Panc1 (cell line): ENCODE measurements at places on chromosomes 13 and 19.

GRCh38 chr13:87356314-87356713 is 314.9 kb upstream of the SLITRK5 start:
- no peak for DNase-seq

DNA sequence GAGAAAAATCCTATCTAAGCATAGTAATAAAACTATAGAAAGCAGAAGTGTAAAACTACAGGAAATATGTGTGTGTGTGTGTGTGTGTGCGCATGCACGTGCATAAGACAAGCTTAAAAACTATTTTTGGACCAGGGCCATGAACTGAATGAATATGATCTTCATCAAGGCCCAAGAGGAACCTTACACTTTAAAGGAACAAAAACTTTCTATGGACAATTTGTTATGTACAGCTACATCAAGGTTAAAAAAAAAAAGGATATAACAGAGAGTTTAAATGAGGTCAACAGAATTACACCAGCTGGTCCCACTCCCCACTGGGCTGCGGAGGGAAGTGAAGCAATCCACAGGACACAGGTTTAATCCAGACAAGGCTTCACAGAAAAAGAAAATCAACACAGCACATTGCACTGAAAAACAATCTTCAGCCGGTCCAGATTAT is 151.1 kb downstream of the LHFPL6 start:
- no peak for DNase-seq

GRCh38 chr19:19529783-19530422 is 1.2 kb downstream of the YJEFN3 start:
- no peak for DNase-seq

DNA sequence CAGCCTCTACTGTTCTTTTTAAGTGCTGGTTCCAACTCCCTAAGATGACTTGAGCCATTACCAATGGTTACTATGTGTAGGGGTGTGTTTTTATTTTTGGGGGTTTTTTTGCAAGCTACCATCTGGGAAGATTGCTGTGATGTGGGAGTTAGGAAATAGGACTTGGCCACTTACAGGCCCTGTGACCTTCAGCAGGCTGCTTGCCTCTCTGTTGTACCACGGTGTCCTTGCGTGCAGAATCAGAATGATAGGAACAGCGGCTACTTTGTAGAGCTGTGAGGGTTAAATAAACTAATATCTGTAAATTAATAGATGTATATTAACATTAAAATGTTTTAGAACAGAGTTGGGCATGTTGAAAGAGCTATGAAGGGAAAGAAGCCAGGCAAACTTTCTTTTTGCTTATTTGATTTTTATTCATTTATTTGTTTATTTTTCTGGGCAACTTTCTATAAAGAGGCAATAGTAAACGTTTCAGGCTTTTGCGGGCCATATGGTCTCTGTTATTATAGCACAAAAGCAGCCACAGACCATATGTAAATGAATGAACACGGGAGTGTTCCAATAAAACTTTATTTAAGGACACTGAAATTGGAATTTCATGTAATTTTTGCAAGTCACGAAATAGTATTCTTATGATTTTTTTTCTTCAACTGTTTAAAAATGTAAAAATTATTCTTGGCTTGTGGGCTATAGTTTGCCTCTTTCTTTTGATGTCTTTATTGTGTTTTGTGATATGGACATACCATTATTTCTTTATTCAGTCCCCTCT is 26.4 kb upstream of the EHD2 start:
- no peak for DNase-seq

- DNase-seq = no peak
Measured at GRCh38 chr19:14577885-14578427, 4.9 kb upstream of the CLEC17A start.

- DNase-seq = no peak
Measured at GRCh38 chr19:48598996-48599700, 7.4 kb upstream of the SPACA4 start.

- no peak for DNase-seq
Measured at GRCh38 chr19:35038623-35039512, 2.7 kb upstream of the HPN start.

- no peak for DNase-seq
Measured at GRCh38 chr13:93289053-93289452, 62.4 kb downstream of the GPC6 start.

GRCh38 chr19:1098177-1099051 is 3.2 kb upstream of the POLR2E start:
- no peak for DNase-seq

GRCh38 chr13:24135674-24136300 is 24.7 kb upstream of the SPATA13 start:
- DNase-seq = no peak

GRCh38 chr19:55809381-55810058 is 22.3 kb downstream of the NLRP11 start:
- DNase-seq = peak; percentile 28

GRCh38 chr19:50718255-50719118 is 1.1 kb downstream of the SHANK1 start:
- DNase-seq = no peak

- no peak for DNase-seq
Measured at GRCh38 chr13:84470528-84470927, 588.3 kb upstream of the SLITRK1 start.

GRCh38 chr19:57606931-57607330 is 7.1 kb upstream of the ZNF134 start:
- no peak for DNase-seq

GRCh38 chr13:65057986-65058385 is 2172.2 kb downstream of the PCDH9 start:
- DNase-seq = no peak

- DNase-seq = no peak
Measured at GRCh38 chr13:97316390-97316789, 94.3 kb downstream of the MBNL2 start.

- DNase-seq = peak; percentile 25
Measured at GRCh38 chr13:42594481-42595252, 20.7 kb downstream of the TNFSF11 start.

DNA sequence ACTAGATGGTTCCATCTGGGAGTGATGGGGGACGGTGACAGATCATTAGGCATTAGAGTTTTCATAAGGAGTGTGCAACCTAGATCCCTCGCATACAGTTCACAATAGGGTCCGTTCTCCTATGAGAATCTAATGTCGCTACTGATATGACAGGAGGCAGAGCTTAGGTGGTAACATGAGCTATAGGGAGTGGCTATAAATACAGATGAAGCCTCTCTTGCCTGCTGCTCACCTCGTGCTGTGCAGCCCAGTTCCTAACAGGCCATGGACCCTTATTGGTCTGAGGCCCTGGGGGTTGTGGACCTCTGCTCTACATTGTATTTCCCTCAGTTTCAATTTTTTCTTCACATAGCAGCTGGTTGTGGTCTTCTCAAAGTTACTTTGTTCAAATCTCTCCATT is 56.5 kb downstream of the CDK8 start:
- DNase-seq = no peak

GRCh38 chr13:34290661-34291060 is 472.7 kb downstream of the RFC3 start:
- no peak for DNase-seq

DNA sequence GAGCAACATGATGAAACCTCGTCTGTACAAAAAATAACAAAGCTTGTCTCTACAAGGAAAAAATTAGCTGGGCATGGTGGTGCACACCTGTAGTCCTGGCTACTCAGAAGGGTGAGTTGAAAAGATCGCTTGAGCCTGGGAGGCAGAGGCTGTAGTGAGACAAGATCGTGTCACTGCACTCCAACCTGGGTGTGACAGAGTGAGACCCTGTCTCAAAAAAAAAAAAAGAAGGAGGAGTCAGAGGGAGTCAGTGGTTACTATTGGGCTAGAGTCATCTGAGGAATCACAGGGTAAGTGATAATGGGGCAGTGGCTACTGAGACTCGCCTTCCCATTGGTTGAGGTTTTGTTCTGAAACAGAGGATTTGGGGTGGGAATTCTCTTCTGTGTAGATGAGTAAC is 1.9 kb upstream of the GPI start:
- no peak for DNase-seq

DNA sequence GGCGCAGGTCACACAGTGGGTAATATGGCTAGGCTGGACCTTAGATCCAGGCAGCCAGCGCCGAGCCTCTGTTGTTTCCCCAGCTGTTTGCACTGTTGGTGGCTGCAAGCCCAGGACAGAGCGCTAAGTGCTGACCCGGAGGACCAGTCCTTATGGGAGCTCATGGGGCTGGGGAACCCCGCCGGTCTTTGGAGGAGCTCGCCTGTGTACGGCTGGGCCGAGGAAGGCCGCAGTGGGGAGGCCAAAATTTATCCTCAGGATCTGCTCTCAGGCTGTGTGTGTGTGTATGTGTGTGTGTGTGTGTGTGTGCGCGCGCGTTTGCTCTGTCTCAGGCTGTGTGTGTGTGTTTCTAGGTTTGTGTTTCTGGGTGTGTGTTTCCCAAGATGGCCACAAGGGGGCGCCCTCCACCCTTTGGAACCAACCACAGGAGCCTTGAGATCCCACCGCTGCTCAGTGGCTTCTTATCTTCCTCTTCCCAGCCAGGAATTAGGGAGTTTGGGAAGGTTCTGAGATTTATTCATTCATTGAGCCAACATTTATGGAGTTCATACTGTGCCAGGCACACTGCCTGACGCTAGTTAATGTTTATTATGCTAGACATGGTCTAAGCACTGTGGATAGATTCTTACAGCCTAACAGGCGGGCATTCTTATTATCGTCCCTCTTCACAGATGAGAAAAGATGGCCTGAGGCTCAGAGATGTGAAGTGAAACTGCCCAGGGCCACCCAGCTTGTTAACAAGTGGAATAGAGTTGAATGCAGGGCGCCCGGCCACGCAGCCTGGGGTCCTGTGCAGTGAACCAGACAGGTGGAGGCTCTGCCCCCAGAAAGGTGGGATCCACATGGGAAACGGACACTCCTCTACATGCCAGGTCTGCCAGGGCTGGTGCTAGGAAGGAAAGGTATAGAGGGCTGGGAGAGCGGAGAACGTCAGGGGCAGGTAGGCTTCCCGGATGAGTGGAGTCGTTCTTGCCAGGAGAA is 13.0 kb downstream of the PGLYRP1 start:
- no peak for DNase-seq

GRCh38 chr13:36242761-36243160 is 28.4 kb upstream of the SOHLH2 start:
- no peak for DNase-seq

DNA sequence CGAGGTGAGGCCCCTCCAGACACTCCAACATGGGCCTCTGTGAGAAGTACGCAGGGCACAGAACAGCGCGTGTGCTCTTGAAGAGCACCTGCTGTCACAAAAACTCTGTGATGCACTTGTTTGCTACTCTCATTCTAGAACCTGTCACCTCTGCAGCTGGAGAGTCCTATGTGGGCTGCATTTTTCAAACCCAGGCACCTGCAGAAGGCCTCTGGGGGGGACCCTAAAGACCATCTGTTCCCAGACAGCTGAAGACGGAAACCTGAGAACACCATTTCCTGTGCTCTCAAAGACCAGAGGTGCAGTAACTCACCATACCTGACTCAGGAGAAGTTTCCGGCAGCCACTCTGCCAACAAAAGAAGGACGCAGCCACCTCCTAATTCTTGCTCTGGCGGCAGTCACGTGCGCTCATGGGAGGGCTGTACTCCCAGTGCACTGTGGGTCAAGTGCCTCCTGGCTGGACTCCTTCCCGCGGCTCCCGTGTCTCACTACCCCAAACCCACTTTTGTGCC is 28.1 kb downstream of the RANBP3 start:
- DNase-seq = no peak

DNA sequence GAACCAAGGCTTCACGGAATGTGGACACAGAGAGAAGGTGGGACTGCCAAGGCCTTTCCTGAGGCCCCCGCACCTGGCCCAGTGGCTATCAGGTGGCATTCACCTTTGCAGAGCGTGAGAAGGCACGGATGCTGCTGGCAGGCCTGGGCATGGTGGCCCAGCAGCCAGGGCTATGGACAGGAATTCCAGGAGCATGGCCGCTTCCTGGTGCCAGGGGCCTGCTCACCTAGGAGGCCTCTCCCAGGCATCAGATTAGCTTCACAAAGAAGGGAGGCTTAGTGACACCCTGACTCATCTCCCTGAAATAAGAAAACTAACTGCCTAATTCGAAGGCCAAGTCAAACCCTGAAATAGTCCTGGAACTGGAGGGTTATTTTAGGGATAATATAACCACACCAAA is 155.8 kb downstream of the TEX29 start:
- no peak for DNase-seq

GRCh38 chr13:112894423-112894672 is 74.7 kb upstream of the MCF2L start:
- DNase-seq = no peak

DNA sequence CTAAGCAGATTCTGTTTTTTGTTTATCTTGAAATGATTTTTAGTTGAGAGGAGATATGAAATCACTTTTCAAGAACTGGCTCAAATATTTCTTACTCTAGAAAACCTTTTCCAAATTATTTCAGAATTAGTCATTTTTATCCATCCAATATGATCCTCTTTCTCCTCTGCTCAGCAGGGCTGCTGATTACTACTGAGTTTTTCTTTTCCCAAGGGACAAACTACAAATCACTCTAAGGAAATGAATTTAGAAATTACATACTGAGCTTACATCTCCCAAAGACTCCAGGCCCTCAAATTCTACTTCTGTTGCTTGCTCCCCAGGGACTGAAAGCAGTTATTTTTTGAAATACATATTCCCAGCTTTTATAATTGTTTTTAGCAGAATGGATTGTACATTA is 87.4 kb upstream of the UFM1 start:
- no peak for DNase-seq

GRCh38 chr19:12485052-12485416 is 418 bp upstream of the ZNF709 start:
- no peak for DNase-seq

DNA sequence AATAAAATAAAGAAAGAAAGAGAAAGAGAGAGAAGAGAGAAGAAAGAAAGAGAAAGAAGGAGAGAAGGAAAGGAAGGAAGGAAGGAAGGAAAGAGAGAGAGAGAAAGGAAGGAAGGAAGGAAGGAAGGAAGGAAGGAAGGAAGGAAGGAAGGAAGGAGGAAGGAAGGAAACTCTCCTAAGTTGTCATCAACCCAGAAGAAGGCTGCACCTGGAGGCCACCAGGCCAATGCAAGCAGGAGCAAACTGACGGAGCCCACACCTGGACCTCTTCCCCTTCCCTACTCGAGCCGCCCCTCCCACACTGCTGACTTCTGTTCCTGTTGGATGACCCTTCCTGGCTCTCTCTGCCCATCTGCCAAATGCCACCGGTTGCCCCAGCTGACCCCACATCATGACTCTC is 8.7 kb downstream of the ACER1 start:
- no peak for DNase-seq

DNA sequence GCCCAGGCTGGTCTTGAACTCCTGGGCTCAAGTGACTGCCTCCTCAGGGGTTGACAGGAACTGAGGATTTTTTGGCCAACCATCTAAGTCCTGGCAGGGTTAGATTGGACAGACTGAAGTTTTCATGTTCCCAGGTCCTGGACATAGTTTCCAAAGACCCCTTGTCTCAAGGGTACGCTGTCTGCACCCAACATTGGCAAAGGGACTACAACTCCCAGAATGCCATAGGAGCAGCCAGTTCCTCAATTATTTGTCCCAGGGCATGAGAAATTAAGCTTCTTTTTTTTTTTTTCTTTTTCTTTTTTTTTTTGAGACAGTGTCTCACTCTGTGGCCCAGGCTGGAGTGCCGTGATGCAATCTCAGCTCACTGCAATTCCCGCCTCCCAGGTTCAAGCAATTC is 6.9 kb downstream of the GYS1 start:
- DNase-seq = no peak
